AG20443 (cell line): ENCODE measurements at places on chromosomes 5 and 9.

DNA sequence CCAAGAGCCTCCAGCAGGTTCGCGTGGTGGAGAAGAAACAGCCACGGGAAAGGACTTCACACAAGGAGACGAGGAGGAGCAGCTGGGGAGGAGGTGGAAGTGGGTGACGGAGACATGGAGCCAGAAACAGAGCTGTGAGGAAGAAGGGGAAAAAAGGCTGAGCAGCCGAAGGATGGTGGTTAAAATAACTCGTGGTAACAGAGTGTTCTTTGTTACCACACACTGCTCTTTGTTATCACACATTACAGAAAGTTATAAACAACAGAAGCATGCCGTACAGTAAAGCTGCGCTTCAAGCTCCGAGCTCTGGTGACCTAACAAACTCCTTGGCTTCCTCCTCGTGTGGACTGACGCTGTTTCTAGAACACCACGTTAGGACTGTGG is 215.4 kb downstream of the GLIS3 start:
- DNase-seq: no peak

DNA sequence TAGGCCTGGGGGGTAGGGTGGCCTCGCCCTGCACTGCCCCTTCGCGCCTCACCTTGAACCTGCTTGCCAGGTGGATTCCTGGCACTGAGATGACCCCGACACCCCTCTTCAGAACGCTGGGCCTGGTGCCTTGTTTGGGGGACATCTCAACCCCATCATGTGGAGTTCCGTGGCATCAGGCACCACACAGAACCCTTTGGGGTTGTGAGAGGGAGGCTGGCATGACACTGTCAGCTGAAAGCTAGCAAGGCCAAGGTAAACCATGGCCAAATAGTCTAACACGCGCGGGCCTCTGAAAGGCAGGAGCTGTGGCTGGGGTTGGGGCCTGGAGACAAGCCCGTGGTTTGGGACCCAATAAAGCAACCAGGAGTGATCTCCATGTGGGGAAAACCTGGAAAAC is 163.2 kb downstream of the FSTL4 start:
- no peak for DNase-seq

- peak; percentile 30 for DNase-seq
Observed at GRCh38 chr9:27528886-27529315, 713 bp downstream of the MOB3B start.

DNA sequence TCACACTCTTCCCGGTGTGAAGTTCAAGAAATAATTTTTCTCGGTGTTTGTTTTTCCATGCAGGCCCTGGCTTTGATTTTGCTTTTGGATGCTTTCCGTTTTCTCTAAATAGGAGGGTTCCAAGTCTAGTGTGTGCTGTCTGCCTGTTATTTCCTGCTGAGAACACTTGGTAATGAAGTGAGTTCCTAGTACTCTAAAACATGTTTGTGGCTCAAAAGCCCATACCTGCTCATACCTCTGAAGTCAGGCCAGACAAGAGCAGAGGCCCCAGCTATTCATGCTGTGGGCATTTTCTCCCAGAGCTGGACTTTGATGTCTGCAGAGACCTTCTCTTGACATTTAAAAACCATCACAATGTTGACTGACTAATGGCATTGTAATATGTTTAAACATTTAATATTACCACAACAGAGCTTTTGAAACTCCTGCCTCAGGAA is 211.2 kb downstream of the GOLPH3 start:
- peak; percentile 18 for DNase-seq

DNA sequence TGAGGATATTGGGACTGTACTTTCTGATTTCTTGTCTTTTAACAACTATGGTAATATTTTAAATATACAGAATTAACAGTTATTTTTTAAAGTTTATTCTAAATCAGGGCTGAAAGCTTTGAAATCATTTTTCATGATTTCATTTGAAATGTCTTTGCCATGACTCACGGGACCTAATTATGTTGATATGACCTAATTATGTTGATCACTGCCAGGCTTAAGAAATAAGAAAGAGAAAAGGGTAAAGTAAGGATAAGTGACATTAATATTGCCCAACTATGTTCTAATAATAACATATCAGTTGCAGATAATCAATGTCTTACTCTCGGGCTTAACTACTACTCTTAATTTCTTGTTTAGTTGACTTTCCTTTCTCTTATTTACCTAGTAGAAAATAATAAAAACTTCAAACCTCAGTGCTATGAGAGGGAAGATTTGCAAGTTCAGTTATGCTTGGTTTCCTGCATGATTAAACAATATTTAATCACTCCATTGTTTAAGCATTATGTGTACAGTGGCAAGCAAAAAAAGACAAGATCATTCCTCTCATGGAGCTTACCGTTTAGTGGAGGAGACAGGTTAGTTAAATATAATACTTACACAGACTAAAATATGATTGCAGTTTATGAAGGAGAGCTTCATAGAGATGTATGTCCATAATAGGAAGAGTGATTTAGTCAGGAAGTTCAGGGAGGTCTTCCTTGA is 67.0 kb upstream of the EIF4EBP3 start:
- DNase-seq: peak; percentile 7

- no peak for DNase-seq
Observed at GRCh38 chr9:93918061-93918460, 37.1 kb downstream of the BARX1 start.

GRCh38 chr9:79480639-79481038 is 91.1 kb upstream of the TLE4 start:
- no peak for DNase-seq

- no peak for DNase-seq
Observed at GRCh38 chr9:72680593-72681282, 159.3 kb downstream of the TMC1 start.

GRCh38 chr9:81609782-81610739 is 79.3 kb downstream of the TLE1 start:
- peak; percentile 54 for DNase-seq

DNA sequence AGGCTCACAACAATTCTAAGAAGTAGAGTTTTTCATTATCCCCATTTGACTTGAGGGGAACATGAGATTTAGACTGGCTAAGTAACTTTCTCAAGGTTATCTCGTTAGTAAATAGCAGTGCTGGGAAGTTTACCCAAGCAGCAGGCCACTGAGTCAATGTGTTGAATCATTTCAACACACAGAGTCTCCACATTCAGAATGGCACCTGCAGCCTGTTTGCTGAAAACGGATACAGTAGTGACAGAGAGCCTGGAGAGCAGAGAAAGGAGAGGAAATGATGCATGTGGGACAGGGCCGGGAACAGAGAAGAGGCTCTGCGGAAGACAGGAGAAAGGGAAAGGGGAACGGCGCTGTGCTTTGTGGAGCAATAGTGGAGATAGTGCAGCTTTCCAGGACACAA is 33.5 kb upstream of the ZSWIM6 start:
- DNase-seq: no peak

- peak; percentile 90 for DNase-seq
Observed at GRCh38 chr5:59893429-59894227, at the start of gene PDE4D. PDE4D (minus strand) TSS chr5:59893726.

GRCh38 chr9:14909961-14910805 is at the start of gene FREM1:
FREM1 (minus strand) TSS chr9:14910428; CDS start chr9:14868977, 41,451 bp downstream.
- DNase-seq: peak; percentile 13

GRCh38 chr5:157390551-157391297 is 69.3 kb upstream of the NIPAL4 start:
- peak; percentile 86 for DNase-seq

DNA sequence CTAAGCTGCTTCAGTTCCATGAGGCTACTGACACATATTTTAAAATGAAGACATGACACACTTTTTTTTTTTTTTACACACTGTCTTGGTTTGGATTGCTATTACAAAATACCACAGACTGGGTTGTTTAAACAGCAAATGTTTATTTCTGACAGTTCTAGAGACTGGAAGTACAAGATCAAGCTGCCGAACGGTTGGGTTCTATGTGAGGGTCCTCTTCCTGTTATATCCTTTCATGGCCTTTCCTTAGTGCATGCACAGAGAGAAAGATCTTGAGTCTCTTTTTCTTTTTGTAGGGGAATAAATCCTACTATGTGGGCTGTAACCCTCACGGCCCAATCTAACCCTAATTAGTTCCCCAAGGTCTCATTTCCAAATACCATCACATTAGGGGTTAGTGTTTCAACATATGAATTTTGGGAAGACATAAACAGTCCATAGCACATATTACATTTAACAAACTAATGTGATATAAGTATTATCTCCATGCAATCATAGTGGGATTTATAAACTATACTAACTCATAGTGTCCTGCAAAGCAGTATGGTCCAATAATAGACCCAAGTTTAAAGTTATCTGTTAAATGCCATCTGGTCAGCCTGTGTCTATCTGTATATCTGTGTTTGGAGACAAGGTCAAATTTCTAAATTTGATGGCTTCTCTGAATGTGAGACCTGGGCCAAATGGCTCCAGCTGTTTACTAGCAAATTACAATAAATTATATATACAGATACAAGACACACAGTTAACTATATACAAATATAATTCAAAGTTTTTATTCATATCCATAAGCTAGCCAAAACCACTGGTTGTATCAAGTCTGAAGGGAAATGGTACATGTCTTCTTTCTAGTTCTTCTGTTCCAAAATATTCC is 90.3 kb upstream of the NREP start:
- no peak for DNase-seq

GRCh38 chr9:97772145-97772544 is 75.0 kb upstream of the XPA start:
- no peak for DNase-seq

DNA sequence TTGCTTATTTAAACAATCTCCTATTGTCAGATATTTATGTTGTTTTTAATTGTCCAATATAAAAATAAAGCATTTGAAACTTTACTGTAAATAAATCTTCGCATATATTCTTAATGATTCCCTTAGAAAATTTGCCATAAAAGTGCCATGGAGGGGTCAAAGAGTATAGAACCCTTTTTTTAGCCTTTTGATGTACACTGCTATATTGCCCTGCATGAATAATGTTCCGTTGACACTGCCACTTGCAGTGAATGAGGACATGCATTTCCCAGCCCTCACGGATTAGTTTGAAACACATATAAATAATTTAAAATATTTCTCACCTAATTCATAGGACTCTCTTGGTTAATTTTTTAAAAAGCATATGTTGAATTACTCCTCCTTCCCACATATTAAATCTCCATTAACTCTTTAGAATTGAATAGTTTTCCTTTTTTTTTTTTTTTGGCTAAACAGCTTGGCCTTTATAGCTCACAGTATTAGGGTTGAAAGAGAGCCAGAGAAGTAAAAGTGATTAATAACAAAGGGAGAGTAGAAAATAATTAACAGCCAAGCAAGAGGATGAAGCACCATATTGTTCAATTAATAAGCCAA is 129.8 kb upstream of the SGCD start:
- no peak for DNase-seq

DNA sequence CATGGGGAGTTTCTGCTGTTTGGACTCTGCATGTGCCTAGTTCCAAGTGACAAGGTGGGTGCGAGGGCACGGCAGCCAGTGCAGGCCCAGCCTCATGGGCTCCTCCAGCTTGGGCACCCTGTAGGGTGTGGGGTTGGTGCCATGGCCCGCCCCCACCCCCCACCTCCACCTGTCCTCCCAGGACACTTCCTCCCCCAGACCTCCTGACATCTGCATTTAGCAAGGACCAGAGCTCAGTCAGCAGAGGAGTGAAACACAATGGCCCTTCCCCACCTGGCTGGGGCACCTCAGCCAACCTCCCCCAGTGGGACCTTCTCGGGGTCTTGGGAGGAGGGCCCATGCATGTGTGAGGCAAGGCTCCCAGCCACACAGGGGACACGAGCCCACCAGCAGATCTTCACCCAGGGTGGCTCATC is 1.9 kb upstream of the NKD2 start:
- no peak for DNase-seq

DNA sequence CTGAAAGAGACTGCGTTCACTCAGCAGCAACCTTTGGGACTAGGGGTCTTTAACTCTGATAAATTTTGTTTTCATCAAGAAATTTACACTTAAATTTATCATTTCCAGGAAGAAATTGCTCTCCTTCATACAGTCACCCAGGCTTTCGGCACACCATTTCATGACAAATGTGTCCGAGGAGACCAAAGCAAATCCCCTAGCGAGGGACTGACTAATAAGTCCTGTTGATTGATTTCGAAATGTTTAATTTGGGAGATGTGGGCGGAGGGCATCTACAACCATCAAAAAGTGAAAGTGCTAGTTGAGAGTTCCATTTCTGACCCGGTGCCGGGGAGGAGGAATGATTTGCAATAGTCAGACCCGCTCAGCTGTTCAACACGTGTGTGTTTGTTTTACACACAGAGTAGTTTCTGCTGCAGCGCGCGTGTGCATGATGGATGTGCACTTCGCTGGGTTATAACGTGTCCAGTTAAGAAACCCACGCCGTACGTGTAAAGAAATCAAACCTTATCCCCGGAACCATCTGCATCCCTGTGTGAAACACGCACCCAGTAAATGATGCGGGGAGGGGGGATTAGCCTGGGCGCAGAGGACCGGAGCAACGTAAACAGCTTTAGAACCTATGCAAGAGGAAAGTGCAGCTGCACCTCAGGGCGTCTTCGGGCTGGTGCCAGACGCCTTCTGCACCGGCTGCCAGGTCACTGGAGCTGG is 845 bp upstream of the NR4A3 start:
- peak; percentile 49 for DNase-seq

GRCh38 chr9:76873056-76873792 is 32.7 kb downstream of the PRUNE2 start:
- peak; percentile 30 for DNase-seq

DNA sequence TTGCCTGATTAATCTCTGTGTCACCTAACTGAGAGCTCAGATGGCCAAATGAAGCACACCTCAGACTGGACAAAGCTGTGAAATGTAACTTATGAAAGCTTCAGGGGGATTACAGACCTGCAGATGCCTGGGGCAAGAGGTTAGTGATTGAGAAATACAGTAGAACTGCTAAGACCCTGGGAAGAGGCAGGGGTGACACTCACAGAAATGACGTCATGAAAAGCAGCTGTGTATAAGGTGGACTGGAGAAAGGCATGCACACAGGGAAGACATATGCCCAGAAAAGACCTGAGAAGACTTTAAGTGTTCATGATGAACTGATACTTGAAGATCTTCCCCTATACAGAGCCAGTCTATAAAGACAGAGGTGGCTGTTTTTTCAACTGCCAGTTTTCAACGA is 49.3 kb upstream of the SPTLC1 start:
- no peak for DNase-seq

DNA sequence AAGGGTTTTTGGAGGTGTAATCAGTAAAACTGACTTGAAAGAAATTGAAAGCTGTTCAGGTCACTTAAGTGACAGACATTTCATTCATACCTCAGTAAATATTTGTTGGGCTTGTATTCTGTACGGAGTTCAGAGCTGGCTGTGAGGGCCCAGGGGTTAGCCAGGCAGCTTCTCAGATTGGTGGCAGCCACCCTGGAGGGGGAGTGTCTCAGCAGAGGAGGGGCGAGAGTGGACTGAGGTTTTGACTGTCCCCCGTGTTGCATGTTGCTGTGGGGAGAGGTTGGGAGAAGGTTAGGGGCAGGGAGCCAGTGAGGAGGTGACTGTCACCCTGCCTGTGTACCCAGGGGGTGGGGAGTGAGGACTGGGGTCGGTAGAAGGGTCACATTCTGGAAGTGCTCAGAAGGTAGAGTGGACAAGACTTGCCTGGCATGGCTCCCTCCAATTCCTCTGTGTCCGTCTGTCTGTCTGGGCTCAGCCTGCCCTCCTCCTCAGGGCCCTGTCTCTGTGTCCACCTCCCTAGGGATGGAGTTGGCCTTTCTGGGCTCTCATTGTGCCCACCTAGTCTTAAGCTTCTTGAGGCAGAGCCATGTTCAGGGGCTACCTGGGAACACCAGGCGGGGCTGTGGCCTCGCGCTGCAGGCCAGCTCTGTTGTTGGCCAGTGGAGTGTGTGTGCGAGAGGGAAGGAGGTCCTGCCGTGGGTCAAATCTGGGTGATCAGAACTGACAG is 4.4 kb downstream of the PHF2 start:
- DNase-seq: no peak
